ENCODE measurements at places on chromosomes 3 and 15.

- H3K36me3 ChIP-seq, result no peaks in the 10 kb centered on the region
- no peak for DNase-seq
- H3K27ac ChIP-seq, result no peak overlapping the region
- no peaks in the 10 kb centered on the region for H3K27me3 ChIP-seq
These were observed 28.7 kb downstream of the GPR171 start for GRCh38 chr3:151174351-151174750.

DNA sequence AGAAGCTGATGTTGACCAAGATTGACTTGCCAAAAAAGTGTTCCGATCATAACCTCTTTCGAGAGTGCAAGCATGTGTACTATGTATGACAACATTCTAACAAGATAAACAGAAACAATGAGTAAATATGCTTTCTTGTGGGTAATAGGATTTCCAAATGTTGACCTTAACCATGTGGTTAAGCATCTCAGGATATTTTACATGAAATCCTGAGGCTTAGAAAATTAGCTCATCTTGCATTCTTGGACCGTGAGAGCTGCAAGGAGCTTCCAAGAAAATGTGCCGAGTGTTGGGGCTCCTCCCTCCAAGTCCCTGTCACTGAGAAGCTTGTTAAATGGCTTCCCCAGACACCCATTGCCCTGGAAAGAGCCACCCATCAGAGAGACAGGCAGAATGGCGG, 50.1 kb downstream of the C3orf20 start:
- H3K4me1 ChIP-seq, result no peaks in the 10 kb centered on the region
- H3K27me3 ChIP-seq, result no peaks in the 10 kb centered on the region
- DNase-seq, result no peak
- H3K27ac ChIP-seq, result no peak overlapping the region
- H3K4me3 ChIP-seq, result no peak overlapping the region
- H3K36me3 ChIP-seq, result no peaks in the 10 kb centered on the region

DNA sequence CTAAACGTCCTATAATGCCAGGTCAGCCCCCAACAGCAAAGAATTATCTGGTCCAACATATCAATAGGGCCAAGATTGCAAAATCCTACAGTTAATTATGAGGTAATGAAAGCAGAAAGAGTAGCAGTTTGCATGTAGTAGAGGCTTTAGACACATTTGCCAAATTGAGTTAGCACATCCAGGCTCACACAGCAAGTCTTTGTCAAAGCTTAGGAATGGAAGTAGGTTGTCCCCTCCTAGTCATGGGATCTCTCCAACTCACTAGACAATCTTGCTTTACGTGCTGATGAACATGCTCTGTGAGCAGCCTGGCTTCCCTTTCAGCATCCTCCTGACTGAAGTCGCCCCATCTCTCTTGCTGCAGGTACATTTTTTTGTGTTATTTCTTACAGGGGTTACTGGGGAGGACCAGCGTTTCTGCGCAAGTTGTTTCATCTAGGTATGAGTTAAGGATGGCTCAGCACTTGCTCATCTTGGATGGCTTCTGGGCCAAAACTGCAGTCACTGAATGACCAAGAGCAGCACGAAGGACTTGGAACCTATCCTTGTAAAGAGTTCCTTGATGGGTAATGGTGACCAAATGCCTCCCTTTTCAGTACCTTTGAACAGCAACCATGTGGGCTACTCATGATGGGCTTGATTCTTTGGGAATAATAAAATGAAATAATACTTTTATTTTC, 55.9 kb downstream of the SQOR start:
- no peaks in the 10 kb centered on the region for H3K4me1 ChIP-seq
- H3K27ac ChIP-seq, result no peak overlapping the region
- no peak for DNase-seq
- no peaks in the 10 kb centered on the region for H3K36me3 ChIP-seq
- no peak overlapping the region for H3K4me3 ChIP-seq

DNA sequence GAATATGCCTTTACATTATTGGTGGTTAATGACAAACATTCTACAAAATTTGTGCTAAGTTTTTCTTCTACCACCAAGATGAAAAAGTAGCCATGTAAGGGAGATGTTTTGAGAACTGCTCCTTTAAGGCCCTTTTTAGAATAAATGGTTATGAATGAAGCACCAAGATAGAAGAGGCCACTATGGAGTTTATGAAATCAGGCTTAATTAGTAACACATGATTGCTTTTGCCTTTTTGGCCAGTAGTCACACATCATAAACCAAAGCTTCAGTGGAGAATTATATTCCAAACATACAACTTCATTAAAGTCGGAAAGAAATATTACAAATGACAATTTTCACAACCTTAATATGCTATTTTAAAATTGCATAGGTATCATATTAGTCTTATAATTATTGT, 331.7 kb downstream of the RBMS3 start:
- no peaks in the 10 kb centered on the region for H3K4me1 ChIP-seq
- H3K36me3 ChIP-seq, result no peaks in the 10 kb centered on the region
- H3K27me3 ChIP-seq, result no peaks in the 10 kb centered on the region
- H3K27ac ChIP-seq, result no peak overlapping the region
- DNase-seq, result no peak
- H3K4me3 ChIP-seq, result no peak overlapping the region

GRCh38 chr3:184389384-184389783, 9.5 kb downstream of the CHRD start:
- DNase-seq, result no peak
- no peaks in the 10 kb centered on the region for H3K27me3 ChIP-seq
- peaks cover 3% of the 10 kb centered on the region for H3K4me1 ChIP-seq
- no peaks in the 10 kb centered on the region for H3K36me3 ChIP-seq

DNA sequence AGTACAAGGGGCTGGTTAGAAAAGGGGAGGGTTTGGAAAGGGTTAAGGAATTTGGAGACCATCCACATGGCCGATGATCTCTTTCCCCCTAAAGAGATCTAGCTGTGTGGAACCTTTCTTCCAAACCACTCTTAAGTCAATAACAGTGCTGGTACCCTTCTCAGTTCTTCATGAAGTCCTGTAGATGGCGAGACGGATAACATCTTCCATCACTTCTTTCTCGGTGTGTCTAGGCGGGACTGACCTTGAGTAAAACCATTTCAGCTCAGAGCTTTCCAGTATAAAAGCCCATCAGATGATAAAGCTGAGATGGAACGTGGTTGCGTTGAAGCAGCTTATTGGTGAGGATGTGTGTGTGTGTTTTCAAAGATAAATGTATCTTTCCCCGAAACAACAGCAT, 151.5 kb upstream of the BHLHE40 start:
- DNase-seq, result no peak
- H3K27me3 ChIP-seq, result no peaks in the 10 kb centered on the region
- H3K27ac ChIP-seq, result no peak overlapping the region
- H3K36me3 ChIP-seq, result no peaks in the 10 kb centered on the region
- H3K4me1 ChIP-seq, result peaks cover 4% of the 10 kb centered on the region
- H3K4me3 ChIP-seq, result no peak overlapping the region

- H3K27me3 ChIP-seq, result no peaks in the 10 kb centered on the region
- no peak for DNase-seq
- H3K4me3 ChIP-seq, result no peak overlapping the region
- H3K27ac ChIP-seq, result no peak overlapping the region
- H3K36me3 ChIP-seq, result no peaks in the 10 kb centered on the region
These were observed 138.1 kb upstream of the RAP2B start for GRCh38 chr3:153023896-153024295.

GRCh38 chr3:141913150-141913811, 36.8 kb downstream of the ATP1B3 start:
- no peak overlapping the region for H3K27ac ChIP-seq
- H3K27me3 ChIP-seq, result no peaks in the 10 kb centered on the region
- H3K36me3 ChIP-seq, result peaks cover 64% of the 10 kb centered on the region
- no peaks in the 10 kb centered on the region for H3K4me1 ChIP-seq

DNA sequence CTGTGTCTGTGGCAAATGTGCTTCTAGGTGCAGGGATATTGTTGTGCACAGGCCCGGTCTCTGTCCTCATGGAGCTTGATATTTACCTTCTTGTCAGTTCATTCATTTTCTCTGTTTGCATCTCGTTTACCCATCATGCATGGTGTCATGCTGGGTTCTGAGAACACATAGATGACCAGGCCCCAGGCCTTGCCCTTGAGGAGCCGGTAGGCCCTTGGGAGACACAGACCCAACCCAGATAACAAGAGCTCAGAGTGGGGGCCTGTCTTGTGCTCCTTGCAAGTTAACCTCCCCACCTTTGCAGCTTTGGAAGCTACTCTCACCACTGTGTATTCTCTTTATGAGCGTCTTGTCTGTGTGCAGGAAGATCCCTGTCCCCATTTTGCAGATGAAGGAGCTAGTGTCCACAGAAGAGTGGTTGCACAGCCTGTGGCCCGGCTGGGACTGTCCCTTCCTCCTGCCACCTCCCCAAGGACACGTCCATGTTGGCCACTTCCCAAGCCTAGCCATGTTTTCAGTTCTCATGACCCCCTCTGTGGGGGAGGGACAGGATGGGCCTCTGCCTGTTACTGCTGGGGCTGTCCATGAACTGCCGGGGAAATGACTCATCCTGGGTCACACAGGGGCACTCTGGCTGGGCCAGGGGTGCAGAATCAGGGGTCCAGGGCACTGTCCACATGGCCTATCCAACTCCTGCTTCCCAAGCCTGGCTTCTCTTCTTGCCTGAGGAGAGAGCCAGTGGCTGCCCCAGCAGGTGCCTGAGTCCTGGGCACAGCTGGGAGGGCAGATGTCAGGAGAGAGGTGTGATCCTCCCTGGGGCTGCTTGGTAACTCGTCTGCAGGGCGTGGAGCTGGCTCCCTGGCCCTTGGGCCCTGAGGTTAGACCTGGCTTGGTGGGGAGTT, 3.4 kb downstream of the SNX33 start:
- peaks cover 4% of the 10 kb centered on the region for H3K27me3 ChIP-seq
- no peak overlapping the region for H3K27ac ChIP-seq
- H3K4me1 ChIP-seq, result peaks cover 9% of the 10 kb centered on the region
- no peak for DNase-seq
- no peaks in the 10 kb centered on the region for H3K36me3 ChIP-seq

DNA sequence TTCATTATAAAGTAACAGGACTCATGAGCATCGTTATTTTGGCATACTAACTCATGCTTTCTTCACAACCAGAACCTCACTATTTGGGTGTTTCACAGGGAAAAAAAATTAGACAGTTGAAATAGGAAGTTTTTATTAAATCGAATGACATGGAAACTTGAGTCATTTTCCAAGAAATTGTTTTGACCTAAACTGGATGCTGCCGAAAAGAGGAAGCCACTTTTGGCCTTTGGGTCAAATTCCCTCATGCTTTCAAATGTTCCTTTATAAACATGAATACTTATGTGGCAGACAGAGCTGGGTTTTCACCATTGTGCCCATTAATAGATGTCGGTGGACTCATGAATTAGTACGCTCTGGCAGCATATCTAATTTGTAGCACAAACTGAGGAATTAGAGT, 224.9 kb downstream of the MCTP2 start:
- H3K4me3 ChIP-seq, result no peak overlapping the region
- H3K27ac ChIP-seq, result no peak overlapping the region
- no peaks in the 10 kb centered on the region for H3K27me3 ChIP-seq
- no peaks in the 10 kb centered on the region for H3K36me3 ChIP-seq
- DNase-seq, result no peak

DNA sequence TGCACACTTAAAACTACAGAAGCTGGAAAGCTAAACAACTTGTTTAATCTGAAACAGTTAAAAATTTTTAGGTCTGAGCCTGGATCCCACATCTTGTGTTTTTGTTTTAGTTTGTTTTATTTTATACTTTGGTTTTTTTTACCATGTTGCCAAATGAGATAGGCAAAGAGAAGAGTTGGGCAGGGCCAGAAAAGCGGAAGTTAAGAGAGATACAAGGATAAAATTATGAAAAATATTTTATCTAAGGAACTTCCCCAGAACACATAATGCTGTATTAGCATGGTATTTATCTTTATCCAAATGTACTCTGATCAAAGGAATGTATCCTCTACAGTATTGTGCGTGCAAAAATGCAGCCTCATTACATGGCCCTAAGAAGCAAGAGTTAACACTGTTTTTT, 50.7 kb downstream of the PROS1 start:
- no peaks in the 10 kb centered on the region for H3K36me3 ChIP-seq
- H3K27ac ChIP-seq, result no peak overlapping the region
- no peak overlapping the region for H3K4me3 ChIP-seq
- H3K27me3 ChIP-seq, result no peaks in the 10 kb centered on the region

- no peak overlapping the region for H3K4me3 ChIP-seq
- H3K4me1 ChIP-seq, result peaks cover 3% of the 10 kb centered on the region
- no peak for DNase-seq
- no peaks in the 10 kb centered on the region for H3K36me3 ChIP-seq
These were observed 111.7 kb upstream of the CCDC54 start for GRCh38 chr3:107265526-107265925.

GRCh38 chr3:11195721-11196332, 41.5 kb downstream of the HRH1 start:
- no peaks in the 10 kb centered on the region for H3K36me3 ChIP-seq
- H3K4me3 ChIP-seq, result no peak overlapping the region
- no peaks in the 10 kb centered on the region for H3K27me3 ChIP-seq
- H3K4me1 ChIP-seq, result no peaks in the 10 kb centered on the region
- DNase-seq, result no peak
- no peak overlapping the region for H3K27ac ChIP-seq

DNA sequence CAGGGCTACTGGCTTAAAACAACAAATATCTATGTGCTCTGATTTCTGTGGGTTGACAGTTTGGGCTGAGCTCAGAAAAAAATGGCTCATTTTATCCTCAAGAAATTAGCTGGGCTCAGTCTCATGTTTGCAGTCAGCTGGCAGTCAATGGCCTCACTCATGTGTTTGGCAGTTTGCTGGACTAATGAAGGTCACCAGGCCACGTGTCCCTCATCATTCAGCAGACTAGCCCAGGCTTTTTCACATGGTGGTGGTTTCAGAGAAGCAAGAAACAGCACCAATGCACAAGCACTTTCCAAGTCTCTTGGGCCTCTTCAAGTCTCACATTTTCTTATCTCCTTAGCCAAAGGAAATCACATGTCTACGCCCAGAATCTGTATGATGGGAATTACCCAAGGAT, 478.3 kb upstream of the PPP2R3A start:
- no peak for DNase-seq
- H3K27ac ChIP-seq, result no peak overlapping the region
- no peak overlapping the region for H3K4me3 ChIP-seq
- H3K27me3 ChIP-seq, result no peaks in the 10 kb centered on the region
- no peaks in the 10 kb centered on the region for H3K4me1 ChIP-seq
- no peaks in the 10 kb centered on the region for H3K36me3 ChIP-seq

DNA sequence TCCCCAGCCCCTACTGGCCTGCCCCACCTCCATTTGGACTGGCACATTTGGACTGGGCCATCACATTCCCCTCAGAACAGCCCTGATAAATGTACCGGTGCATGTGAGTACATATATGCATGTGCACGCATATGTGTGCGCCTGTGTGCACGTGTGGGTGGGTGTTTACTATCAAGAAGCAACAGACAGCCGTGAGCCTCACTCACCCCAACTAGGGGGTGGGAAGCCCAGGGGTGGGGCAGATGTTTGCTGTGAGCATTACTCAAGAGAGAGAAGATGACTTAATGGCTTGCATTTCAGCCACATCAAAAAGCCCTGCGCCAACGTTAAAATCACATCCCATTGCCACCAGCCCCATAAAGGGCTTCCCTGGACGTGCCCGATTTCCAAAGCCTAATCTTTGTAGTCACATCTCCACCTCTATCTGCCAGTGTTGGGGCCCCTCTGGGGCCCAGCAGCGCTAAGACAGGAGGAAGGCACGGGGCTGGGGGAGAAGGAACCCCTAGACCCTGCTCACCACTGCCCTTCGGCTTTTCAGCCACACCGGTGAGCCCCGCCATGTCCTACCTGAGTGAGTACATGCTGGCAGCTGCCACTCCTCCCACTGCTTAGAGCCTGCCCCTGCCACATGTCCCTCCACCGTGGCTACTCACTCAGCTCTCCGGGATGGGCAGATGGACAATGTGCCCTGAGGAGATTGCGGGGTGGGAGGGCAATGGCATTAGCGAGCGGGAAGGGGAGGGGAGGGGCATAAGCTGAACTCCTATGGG, 10.9 kb downstream of the ITIH3 start:
- no peak overlapping the region for H3K27ac ChIP-seq
- H3K4me3 ChIP-seq, result no peak overlapping the region
- no peaks in the 10 kb centered on the region for H3K27me3 ChIP-seq
- no peaks in the 10 kb centered on the region for H3K4me1 ChIP-seq
- DNase-seq, result no peak
